ENCODE measurements at places on chromosomes 16 and 17. TPM values are rescaled to one million over a fixed set of nuclear protein-coding genes. Genes with fewer than 3 reads are reported as not detected.

ALDH3A1 gene
- 3.2 TPM for total RNA-seq

SULT1A3 gene
- 11.1 TPM for total RNA-seq

EFCAB5 gene
- total RNA-seq: not detected

PYY gene
- not detected for total RNA-seq

ACE gene
- 16.5 TPM for total RNA-seq

WIPF2 gene
- 14.0 TPM for total RNA-seq

OTOA gene
- total RNA-seq: 0.21 TPM

All from thoracic aorta (tissue), 2 donors.